Activated T-cell treated with anti-CD3 and anti-CD28 coated beads, Interleukin-2, amount 50 U/mL, for 72 hours (primary cell): ENCODE measurements at places on chromosomes 11 and 22. TPM values are rescaled to one million over a fixed set of nuclear protein-coding genes. Genes with fewer than 3 reads are reported as not detected.

DNA sequence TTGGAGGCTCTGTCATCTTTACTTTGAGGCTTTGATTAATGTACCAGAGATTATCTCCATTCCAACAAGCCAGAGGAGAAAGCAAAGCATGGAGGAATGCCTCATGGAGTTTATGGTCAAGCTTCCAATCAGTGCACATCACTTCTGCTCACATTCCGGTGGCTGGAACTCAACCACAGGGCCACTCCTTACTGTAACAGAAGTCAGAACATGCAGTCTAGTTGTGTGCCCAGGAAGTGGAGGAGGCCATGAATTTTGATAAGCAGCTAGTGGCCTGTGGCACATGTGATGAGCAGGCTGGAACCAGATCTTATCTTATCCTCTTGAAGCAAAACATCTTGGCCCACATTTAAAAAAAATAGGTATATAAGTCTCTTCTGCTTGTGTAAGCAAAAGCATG, 258.9 kb upstream of the ARHGAP20 start:
- no peak for DNase-seq

GRCh38 chr11:112831969-112832766, 129.1 kb upstream of the NCAM1 start:
- DNase-seq: no peak

GRCh38 chr11:24457985-24458384, 38.9 kb upstream of the LUZP2 start:
- DNase-seq: no peak

- DNase-seq: no peak
Measured at GRCh38 chr11:20596205-20597153, 2.9 kb upstream of the SLC6A5 start.

GRCh38 chr22:37887584-37888378, 18.3 kb upstream of the MICALL1 start:
- DNase-seq: no peak

- DNase-seq: peak; percentile 81
Measured at GRCh38 chr11:115504276-115505158, at the start of gene CADM1. Gene CADM1 (minus strand): TSS chr11:115504415.

DNA sequence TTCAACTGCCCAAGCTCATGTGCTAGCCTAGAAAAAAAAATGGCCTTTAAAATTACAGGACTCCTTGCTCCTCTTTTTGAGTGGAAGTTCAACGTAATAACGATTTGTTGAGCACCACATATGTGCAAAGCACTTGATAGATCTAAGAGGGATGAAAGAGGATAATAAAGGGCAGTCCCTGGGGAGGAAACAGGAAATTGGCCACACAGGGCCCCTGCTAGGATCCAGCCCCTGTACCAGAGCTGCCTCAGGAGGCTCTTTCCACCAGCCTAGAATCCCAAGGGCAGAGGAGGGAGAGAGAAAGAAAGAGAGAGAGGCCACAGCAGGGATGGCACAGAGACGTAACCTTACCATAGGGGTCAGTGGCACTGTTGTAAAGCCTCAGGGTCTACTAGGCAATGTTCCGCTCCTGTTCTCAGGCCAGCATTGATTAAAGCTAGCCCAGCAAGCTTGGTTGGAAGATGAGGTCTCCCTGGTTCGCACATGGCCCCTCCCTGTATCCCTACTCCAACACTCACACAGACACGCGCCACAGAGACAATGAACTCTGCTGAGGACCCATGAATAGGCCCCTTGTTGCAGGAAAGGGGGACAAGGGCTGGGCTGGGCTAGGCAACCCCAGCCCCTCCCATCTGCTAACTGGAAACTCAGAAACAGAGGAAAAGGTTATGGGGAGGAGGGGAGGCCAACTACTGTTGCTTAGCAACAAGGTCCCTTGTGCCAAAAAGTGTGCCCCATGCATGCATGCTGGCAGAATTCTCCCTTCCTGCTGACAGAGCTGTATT, at the start of gene TMPRSS5:
TSS of gene TMPRSS5 (minus strand) at position 438 of the 785 bp plus-strand sequence. CDS start at position 354, 84 bp downstream.
- no peak for DNase-seq

DNA sequence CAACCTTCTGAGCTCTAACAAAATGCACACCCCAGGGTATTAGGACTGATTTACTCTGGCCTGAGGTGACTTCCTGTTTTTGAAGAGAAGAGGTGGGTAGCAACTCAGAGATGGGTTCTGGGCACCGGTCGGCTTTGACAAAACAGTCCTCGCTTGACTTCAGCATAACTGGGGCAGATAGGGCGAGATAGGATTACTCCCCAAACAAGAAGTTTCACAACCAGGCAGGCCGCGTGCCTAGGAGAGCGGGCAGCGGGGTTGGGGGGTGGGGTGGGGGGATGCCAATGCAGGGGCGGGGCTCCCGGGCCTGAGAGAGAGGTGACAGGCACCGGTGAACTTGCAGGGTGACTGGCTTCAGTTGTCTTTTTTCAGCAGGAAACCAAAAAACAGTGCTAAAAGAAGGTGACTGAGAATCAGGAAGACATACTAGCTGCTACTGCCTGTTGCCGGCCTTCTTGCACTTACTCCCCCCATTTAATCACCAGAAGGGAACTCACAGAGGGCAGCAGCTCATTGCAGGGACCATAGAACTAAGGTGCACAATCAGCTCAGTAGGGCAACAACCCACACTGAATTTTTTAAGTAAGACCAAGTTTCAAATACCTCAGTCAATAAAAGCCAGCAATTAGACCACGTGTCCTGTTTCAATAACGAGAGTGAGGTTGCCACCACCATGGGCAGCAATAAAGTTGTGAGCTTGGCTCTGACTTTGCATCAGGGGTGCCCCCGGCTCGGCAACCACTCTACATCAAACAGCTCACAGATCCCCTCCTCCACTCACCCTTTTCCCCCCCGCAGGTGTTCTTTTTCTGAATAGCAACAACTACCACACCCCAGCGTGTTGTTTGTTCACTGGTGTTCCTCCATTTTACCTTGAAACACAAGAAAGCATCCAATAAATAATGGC, 37.2 kb upstream of the ETS1 start:
- DNase-seq: peak; percentile 59

DNA sequence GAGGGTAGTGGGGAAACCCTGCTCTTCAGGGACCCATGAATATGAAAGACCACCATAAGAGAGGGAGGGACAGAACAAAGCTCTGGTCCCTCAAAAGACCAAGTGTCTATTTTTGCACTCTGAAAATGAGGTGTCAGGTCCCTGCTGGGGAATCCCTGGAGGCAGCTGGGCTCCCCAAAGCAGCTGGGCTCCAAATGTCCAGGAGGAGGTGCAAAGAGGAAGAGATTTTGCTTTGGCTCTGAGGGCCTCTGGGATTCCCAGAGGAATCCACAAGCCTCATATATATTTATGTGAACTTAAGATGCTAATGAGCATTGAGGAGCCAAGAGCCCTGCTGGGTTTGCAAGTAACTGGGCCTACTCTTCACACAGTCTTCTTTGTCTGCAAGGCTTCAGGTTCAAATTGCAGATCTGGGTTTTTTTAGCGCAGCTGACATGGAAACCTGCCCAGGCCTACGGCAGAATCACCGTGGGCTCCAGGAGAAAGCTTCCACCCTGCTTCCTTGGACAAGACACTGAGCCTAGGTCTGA, 26.0 kb downstream of the CLMP start:
- no peak for DNase-seq

DNA sequence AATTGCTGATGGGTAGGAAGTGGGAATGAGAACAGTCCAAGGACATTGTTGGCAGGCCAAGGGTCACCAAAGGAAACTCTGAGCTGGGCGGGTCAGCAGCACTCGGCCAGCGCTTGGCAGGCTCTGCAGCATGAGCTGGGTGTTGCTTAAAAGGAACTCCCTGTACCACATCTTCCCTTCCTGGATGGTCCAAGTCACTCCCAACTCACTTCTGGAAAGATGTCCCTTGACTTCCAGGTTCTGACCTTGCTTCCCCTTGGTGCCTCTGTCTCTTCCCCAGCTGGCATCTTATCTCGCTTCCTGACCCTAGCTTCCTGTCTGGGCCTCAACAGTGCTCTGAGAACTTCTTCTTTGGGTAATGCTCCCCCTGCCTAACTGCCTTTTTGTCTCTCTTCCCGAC, 24.8 kb upstream of the SWAP70 start:
- no peak for DNase-seq

DNA sequence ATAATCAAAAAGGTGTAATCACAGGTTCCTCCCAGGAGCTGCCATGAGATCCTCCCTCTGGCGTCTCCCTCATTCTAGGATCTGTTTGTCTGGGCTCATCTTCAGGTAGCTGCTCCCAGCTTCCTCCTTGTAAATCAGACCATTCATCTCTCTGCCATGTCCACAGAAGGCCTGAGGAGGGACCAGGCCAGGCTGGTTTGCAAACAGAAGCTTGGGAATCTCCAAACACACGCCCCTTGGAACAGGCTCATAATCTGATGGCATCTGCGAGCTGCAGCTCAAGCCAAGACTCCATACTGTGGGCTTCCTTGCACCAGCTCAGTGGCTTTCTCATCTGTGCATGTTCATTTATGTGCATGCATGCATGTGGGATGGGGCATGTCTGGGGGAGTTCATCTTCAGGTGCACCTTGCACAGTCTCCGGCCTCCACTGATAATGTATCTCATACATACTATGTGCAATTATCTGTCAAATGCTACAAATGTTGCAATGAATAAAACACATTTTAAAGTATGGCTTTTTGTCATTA, 134.9 kb downstream of the NXPE2 start:
- DNase-seq: no peak

- no peak for DNase-seq
Measured at GRCh38 chr11:95692526-95693260, 96.9 kb downstream of the FAM76B start.

GRCh38 chr11:102936864-102937509, 18.5 kb downstream of the MMP13 start:
- no peak for DNase-seq

Gene NECTIN1
- total RNA-seq: 1.5 TPM

Gene GUCY1A2
- not detected for total RNA-seq

Gene C22orf31
- not detected for total RNA-seq

Gene FOLR2
- total RNA-seq: not detected

Gene TRIM49
- not detected for total RNA-seq

Gene OR6A2
- 0.07 TPM for total RNA-seq

Gene PPP6R3
- 111 TPM for total RNA-seq

Gene RNF141
- total RNA-seq: 19.6 TPM
